Gastroesophageal sphincter (tissue), 4 donors: ENCODE measurements at places on chromosomes 3 and 15.

- no peak for ATAC-seq
These were observed 70.4 kb upstream of the DLG1 start for GRCh38 chr3:197368821-197369220.

DNA sequence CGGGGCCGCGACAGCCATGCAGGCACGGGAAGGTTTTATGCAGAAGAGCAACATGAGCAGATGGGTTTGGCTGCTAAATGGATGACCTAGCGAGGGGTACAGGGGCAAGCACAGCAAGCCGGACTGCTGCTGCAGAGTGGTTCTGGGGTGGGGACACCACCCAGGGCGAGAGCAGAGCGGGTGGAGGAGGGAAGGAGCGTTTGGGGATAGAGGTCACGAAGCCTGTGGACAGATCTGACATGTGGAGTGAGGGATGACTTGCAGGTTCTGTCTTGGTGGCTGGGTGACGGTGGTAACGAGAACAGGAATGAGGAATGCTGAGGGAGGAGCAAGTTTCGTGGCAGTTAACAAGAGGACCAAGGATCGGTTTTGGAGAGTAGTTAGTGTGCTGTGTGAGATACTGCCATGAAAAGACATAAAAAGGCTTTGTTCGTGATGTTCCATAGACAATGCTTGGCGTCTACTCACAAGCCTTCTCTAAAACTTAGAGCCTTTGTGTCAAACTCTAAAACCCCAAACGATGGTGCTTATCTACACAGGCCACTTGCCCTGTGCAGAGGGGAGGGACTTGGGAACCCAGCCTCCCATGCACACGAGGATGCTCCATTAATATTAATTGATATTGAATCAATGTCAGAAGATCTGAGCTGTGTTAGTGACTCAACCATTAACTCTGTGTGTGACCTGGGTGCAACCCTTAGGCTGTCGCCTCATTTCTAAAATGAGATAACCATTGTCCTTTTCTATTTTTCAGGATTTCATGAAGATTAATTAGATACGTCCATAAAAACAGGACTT lies 132.7 kb upstream of the SLC2A2 start:
- ATAC-seq = no peak

GRCh38 chr15:40787344-40787841 lies 17.6 kb downstream of the C15orf62 start:
- no peak for ATAC-seq

DNA sequence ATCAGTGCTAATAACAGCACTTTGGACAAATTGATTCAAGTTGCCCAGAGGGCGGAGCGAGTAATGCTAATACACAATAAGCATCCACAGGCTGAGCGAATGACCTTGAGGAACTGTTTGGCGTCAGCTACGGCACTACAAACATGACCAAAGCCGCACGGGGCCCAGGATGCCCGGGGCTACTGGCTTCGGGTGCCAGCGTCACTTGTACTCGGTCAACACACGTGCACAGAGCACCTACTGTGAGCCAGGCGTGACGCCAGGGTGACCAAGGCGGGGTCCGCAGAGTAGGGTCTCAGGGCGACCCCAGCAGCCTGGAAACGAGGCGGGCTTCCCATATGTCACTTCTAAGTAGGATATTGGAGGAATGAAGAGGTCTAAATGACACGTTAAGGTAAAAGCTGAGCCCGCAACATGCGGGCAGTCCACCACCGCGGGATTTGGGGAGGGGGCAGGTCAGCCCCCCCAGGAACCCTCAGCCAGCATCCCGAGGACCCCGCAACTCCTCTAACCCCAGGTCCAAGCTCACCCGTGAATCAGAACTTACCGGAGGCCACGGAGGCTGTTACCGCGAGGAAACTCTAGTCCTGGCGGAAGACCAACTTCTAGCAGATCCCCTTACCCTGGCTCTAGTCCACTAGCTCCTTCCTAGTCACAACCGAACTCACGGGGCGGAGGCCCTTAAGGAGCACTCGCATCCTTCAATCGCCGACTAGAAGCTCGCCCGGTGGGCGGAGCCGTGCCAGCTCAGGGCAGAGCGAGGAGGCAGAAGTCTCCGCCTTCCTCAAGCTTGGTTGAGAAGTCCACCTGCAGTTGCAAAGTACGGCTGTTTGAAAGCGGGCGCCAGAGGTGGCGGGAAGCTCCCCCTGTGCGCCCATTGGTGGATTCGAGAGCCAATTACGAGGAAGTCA lies at the start of gene CEP152:
Gene CEP152 (minus strand): TSS at position 656 of the 911 bp plus-strand sequence. CDS start 5,420 bp downstream, outside the sequence.
- peak; percentile 100 for ATAC-seq

GRCh38 chr3:161208931-161209330 lies 12.2 kb upstream of the NMD3 start:
- ATAC-seq = no peak

GRCh38 chr3:132726341-132726823 lies 4.2 kb upstream of the NPHP3 start:
- ATAC-seq = no peak

- ATAC-seq = no peak
These were observed 265.4 kb upstream of the ARHGEF26 start for GRCh38 chr3:153855772-153856171.

GRCh38 chr3:59052803-59053411 lies 3.1 kb upstream of the CFAP20DC start:
- ATAC-seq = no peak

- ATAC-seq = no peak
These were observed 1.1 kb downstream of the RBSN start for GRCh38 chr3:15097891-15098290.

GRCh38 chr3:192545333-192545732 lies 182.0 kb downstream of the FGF12 start:
- no peak for ATAC-seq

DNA sequence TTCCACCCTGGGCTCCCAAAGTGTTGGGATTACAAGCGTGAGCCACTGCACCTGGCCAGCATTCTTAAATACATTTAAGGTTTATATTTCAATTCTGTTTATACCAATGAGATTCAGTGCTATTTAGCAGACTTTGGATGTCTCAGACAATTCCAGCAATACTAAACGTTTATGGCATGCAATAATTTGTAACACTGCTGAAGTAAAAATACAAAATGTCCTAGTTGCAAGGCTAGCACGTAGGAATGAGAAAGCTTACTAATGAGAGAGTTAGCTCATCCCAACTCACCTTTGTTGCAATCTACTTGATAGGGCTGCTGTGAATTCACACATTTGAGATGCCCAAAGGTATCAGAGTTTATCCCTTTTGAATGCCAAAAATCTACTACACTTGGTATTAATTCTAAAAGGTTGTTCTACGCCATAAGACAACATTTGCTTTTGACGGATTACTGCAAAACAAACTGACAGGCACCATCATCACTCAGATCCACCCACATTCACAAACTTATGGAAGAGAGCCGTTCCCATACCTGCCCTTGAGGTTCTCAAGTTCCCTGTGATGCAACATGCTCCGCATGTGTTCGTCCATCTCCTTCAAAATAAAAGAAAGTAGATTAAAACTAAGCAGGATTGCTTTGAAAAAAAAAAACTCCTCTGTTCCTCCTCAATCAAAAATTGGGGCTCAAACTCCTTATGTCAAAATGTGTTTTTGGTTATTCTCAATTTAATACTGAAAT lies 25.3 kb downstream of the ZNF106 start:
- peak; percentile 82 for ATAC-seq

- ATAC-seq = no peak
These were observed 218.2 kb downstream of the STXBP5L start for GRCh38 chr3:121126033-121126706.

- no peak for ATAC-seq
These were observed 11.0 kb downstream of the KCTD6 start for GRCh38 chr3:58502872-58503271.

GRCh38 chr3:67384760-67385397 lies 269.5 kb downstream of the SUCLG2 start:
- ATAC-seq = no peak

DNA sequence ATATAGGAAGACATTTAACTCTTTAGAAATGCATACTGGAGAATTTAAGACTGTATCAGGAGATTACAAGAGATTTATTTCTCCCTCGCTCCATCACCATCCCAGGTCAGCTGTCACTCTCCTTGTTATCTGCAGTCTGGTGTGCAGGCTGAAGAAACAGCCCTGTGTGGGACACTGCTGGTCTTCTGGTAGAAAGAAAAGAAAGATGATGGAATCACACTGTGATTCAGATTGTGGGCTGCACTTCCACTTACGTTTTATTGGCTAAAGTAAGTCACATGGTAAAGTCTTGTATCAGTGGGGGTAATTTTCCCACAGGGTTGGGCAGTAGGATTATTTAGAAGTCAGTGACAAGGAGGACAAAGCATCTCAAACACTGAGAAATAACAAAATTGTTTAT lies 18.1 kb upstream of the ATP1B3 start:
- ATAC-seq = no peak

DNA sequence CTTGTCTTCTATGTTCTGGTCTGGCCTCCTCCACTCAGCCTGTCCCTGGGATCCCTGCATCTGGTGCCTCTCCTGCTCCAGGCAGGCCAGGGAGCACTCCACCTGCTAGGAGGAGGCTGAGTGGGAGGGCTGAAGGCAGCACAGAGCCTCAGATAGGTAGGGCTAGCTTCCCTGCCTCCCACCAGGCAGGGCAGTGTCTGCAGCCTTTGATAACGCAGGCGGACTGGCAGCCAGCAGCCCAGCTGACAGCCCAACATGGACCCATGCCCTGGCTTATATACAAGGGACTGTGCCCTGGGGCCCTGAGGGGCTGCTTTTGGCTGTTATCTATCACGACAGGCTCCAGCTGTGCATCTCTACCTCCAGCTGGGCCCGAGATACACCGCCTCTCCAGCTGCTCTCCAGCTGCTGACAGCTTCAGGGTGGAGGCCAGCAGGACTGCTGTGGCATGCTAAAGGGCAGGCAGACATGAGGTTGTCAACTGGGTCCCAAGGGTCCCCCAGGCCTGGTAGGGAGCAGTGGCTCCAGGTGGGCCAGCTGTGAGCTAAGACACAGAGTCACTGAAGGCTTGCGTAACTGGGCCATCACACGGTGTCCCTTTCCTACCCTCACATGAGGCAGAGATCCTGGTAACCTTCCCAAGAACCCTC lies 5.2 kb upstream of the CLK3 start:
- no peak for ATAC-seq

DNA sequence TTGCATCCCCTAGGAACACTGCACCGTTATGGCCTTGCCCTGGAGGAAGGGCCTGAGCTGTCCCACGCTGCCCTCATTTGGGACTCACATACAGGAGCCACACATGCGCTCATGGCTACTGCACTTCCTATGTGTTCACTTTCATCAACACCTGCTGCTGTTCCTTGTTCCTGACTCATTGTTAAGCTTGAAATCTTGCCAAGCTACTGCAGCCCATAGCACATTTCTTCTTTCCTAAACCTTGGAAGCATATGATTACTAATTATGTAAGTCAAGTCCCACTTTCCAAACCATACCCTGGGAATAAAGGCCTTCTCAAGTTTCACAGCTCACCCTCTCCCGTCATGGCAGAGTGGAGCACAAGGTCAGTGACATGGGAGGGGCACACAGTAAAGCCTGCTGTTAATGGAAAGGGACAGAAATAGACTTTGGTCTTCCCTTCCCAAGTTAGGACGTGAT lies 307.9 kb downstream of the CLSTN2 start:
- ATAC-seq = no peak

DNA sequence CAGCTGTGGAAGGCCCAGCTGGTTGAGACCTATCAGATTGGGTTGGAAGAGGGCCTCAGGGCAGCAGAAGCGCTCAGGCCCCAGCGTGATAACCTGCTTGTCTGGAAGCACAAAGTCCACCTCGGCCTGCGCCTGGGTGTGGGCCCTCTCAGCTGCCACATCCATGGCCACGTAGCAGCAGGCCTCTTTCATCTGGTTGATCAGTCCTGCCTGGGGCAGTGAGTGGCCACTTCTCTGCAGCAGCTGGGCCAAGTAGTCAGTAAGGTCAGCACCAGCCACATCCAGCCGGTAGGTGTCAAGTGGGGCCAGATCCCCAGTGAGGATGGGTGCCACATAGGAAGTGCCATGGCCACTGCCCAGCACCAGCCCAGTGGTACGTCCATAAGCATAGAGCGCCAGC lies 3.9 kb upstream of the CAMKV start:
- no peak for ATAC-seq

GRCh38 chr3:175150812-175151401 lies 291.8 kb downstream of the NAALADL2 start:
- no peak for ATAC-seq

- ATAC-seq = no peak
These were observed 161.9 kb upstream of the RGMA start for GRCh38 chr15:93250950-93251349.

DNA sequence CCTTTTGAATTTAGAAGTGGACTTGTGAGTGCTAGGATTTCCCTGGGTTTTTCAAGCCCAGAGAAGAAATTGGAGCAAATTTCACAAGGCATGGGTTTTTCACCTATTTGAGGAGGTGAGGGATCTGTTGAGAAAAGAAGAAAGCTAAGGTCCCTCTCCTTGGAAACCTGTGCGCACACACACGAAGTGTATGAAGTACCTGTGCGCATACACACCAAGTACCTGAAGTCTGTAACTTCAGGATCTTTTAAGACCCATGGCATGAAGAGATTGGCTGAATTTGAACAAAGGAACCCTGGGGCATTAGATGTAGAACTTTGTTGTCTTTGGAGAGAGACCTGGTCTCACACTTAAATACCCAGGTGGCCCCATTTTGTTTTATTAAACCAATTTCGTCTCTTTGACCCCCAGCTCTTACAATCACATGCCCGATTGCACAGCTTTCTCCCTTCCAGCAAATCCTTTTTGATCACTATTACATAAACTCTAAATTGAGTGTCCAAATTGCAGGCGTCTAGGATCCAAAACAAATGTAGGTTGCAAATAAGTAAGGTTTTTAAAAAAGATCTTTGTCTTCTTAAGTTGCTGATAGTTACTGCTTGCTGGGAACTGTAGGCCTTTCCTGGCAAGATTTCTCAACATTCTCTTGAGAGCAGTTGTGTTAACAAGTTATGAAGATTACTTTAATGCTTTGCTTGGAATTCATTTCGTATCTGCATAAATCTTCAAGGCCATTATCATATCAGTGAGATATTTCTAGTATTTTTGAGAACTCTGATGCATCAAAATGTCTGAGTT lies 64.3 kb downstream of the CMTM8 start:
- ATAC-seq = no peak

DNA sequence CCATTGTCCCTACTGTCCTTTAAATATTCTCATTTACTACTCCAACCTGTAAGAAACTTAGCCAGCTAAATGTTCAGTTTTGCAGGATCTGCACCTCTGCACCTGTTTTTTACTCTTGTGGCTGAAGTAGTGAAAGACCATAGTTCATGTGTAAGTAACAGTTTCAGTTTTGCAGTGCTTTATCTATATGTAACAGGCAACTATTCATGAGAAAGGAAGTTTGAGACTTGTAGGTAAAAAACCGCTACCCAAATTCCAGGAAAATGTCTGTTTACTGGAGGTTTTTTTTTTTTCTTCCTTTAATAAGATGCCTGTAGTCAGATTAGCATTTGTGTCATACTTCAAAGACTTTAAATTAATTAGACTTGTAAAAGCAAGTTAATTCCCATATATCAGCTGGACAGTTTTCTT lies 25.4 kb upstream of the MBNL1 start:
- no peak for ATAC-seq

- ATAC-seq = no peak
These were observed 1.1 kb upstream of the PARP15 start for GRCh38 chr3:122576174-122576940.

DNA sequence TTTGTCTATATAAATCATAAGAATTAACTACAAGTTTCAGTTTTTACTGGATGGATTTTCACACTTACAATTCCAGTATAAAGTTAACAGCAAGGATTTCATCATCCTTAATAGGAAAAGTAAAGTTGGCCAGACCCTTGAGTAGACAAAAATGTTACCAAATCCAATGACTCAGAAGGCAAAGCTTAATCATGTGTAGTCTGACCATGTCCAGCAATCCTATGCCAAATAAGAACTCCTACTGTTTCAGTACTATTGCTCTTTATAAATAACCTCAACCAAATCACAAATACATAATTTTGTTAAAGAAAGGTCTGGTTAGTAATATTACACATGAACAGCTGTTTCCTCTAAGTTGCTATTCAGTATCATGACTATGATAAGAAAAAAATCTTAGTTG lies 35.0 kb downstream of the PLOD2 start:
- peak; percentile 91 for ATAC-seq
